ENCODE measurements at places on chromosomes 7 and 10.

DNA sequence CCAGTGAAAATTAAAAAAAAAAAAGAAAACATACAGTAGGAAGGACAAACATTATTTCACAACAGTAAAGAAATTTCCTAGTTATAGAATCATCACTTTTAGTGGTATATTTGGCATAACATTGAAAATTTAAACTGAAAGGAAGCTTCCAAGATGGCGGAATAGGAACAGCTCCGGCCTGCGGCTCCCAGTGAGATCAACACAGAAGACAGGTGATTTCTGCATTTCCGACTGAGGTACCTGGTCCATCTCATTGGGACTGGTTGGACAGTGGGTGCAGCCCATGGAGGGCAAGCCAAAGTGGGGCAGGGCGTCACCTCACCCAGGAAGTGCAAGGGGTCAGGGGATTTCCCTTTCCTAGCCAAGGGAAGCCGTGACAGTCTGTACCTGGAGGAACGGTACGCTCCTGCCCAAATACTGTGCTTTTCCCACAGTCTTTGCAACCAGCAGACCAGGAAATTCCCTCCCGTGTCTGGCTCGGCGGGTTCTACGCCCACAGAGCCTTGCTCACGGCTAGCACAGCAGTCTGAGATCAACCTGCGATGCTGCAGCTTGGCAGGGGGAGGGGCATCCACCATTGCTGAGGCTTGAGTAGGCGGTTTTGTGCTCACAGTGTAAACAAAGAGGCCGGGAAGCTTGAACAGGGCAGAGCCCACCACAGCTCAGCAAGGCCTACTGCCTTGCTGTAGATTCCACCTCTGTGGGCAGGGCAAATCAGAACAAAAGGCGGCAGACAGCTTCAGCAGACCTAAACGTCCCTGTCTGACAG, 19.4 kb downstream of the PON3 start:
- DNase-seq = no peak

GRCh38 chr7:46212425-46213153, 291.5 kb upstream of the IGFBP3 start:
- no peak for DNase-seq

DNA sequence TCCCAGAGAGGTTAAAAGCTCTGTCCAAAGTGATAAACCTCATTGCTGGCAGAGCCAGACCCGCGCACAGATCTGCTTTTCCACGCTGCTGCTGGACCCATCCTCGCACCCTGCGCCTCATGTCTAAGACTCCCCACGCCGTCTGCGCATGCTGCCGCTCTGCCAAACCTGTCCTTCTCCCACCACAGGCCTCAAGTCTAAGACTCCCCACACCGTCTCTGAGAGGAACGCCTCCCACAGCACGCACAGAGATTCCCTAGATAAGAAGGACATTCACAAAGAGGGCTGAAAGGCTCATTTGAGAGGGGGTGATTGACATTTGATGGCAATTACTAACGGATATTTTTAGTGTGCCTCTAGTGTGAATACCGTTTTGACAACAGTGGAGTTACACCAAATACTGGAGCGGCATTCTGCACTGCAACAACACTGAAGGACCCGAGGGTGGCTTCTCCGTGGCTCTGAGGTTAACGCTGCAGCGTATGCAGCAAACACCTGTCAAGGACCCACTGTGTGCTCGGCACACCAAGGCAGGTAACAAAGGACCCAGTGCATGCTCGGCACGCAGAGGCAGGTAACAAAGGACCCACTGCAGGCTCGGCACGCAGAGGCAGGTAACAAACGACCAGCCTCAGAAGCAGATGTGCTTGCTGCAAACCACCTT, 231.4 kb downstream of the DNAJB6 start:
- no peak for DNase-seq

DNA sequence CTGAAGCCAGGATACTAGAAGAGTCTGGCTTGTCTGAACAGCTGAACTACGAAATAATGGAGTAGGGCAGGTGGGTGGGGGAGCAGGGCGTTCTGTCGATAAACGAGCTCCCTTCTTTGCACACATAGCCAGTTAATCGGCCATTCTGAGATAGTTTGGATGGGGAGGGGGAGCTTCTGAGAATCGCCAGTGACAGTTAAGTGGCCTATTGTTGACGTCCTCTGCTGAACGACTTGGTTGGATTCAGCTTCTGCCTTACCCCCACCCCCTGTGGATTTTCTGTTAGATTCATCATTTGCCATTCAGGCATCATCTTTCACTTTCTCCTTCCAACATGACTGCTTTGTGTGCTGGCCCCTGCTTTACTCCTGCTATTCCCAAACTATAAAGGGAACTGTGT, 520 bp downstream of the CPA5 start:
- no peak for DNase-seq

DNA sequence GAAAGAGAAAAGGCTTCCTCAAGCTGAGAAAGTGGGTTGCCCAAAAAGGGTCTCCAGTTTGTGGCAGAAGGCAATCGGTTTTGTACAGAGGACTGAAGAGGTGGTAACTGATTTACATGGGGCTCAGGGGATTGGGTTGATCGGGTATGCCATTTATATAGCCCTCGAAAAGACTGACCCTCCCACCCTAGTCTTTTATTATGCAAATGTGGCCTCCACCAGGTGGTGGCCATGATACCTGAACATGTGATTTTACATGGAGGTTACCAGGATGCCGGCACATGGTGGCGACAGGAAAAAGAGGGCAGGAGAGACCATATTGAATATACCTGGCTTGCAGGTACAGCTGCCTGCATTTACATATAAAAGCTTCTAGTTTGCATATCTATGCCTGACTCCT, 36.7 kb downstream of the ATE1 start:
- DNase-seq = no peak

DNA sequence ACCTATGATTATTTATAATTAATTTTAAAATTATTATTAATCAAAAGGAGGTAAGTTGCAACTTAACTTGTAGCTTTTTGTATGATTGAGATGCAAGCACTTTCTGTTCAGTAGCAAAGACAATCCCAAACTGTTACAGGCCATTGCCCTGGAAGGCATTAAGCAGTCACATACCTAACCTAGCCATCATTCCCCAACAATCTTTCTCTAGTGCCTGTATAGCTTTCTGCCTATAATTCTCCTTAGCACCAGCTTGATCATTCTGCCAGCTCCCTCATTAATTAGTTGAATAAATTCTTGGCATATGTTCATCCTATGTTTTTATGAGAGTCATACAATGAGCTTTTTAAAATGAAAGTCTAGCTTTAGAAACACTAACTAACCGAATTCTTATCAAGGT, 178.9 kb upstream of the TMEM106B start:
- DNase-seq = no peak

GRCh38 chr10:31697271-31698180, 231.1 kb downstream of the ARHGAP12 start:
- no peak for DNase-seq

- DNase-seq = no peak
These were observed 86.2 kb upstream of the ABCB5 start for GRCh38 chr7:20529260-20529659.

DNA sequence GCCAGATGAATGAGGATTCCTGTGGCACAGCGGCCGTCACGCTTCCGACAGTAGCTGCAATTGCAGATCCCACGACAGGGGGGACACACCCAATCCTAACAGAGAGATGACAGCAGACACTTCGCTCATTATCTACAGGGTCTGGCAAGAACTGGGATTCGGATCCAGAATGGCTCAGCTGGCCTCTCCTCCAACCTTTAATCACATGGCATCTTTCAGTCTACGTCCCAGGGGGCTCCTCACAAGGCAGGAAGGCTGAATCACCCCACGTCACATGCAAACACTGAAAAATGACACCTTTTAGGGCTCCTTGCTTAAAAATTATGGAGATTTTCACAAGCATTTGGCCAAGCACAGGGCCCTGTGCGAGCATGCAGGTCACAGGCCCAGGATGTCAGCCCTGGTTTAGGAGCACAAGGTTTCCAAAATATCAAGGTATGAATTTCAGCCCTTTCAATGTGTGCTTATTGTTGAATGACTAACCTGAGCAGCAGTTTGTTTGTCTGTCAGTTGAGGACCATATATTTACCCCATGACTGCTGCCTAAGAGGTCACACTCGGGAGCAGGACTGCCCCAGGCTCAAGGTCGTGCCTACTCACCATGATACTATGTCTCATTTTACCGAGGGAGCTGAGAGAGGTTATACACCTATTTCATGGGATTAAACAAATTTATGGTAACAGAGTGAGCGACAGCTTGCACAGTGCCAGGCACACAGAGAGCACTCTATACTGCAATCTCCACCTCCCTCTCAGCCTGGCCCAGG, 42.5 kb downstream of the CDCA7L start:
- DNase-seq = no peak

DNA sequence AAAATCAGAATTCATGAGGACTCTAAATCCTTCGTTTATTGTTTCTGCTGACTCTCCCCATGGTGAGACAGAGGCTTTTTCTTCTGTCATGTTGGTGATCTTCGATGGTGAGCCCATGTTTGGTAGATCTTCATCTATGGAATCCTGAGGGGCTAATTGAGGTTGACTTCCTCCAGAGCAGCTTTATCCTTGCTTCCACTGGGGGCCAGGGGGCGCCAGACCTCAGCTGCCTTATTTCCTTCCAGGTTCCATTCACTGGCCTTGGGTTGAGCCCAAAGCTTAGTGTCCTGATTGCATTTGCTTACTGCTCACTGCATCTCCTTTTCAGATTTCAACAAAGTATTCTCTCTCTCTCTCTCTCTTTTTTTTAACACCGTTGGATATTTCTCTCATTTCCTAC, 80.7 kb downstream of the GCC1 start:
- no peak for DNase-seq

DNA sequence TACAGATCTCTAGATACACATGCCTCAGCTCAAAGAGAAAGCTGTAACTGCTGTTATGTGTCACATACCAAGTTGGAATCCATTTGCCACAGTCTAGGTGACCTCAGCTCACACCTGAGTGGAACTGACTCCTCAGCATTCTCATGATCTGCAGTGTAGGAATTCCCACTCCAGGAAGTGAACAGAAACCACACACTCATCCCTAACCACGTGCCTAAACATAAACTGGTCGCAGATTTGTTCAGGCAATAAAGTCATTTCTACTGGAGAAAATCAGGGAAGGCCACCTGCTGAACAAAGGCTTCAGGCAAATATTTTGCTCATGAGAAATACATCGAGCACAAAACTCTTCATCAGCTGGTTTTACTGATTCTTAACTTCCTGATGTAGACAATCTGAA, 23.0 kb upstream of the ZMYND11 start:
- no peak for DNase-seq

GRCh38 chr7:47932466-47933037, 15.7 kb downstream of the PKD1L1 start:
- no peak for DNase-seq

- no peak for DNase-seq
These were observed 114.9 kb downstream of the IPMK start for GRCh38 chr10:58152673-58153263.

GRCh38 chr7:50119815-50120637, 27.0 kb upstream of the ZPBP start:
- no peak for DNase-seq

DNA sequence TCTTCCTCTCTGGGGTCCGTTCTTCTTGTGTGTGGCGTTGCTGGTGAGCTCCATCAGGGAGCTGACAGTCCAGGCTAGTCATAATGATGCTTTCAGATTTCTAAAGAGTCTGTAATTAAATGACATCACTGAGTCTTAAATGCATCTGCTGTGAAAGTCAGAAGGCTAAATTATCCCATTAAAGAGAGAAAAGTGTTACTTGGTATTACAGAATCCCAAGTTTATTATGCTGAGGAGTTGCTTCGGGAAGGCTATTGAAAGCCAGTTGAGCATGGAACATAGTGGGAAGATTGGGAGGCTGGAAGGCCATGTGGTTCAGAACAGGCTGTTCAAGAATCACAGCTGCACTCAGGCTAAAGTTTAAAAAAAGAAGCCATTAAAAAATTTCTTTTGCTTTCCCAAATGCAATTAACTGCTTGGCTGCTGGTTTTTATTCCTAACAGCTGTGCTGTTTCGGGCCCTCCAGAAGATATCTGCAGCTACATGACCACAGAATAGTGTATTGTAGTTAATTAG, 342.6 kb upstream of the LRGUK start:
- DNase-seq = no peak

GRCh38 chr10:89362929-89363328, 14.9 kb upstream of the IFIT1B start:
- no peak for DNase-seq

DNA sequence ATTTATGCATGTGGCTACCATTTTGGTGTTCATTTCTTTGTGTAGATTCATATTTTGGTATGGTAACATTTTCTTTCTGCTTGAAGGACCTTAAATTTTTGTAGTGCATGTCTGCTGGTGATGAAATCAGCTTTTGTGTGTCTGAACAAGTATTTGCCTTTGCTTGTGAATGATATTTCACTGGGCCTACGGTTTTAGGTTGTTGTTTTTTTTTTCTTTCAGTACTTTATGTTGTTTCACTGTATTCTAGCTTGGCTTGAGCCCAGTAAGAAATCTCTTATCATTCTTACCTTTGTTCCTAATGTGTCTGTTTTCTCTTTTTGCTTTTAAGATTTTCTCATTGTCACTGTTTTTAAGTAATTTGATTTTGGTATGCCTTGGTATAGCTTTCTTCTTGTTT, 31.9 kb downstream of the SAMD8 start:
- no peak for DNase-seq

GRCh38 chr10:124226271-124227054, 133.1 kb upstream of the CHST15 start:
- no peak for DNase-seq

GRCh38 chr7:21916629-21917028, 29.1 kb downstream of the CDCA7L start:
- no peak for DNase-seq

- no peak for DNase-seq
These were observed 321.5 kb upstream of the ZNF32 start for GRCh38 chr10:43970018-43970698.

DNA sequence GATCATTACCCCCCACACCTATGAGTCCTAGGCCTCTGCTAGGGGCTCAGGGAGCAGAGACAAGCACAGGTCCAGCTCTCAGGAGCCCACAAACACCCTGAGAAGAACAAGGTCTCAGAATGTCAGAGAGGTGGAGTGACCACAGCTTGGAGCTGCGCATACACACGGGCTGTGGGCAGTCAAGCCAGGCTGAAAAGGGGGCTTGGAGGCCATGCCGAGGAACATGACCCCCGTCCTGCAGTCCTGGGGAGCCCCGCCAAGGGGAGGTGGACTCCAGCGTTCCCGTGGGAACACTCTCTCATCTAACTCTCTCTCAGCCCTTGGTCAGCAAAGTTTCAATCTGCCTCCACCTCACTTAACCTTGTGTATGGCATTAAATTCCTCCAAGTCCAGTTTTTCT, 7.8 kb upstream of the MMP21 start:
- DNase-seq = no peak

- DNase-seq = no peak
These were observed 61.8 kb downstream of the ADD3 start for GRCh38 chr10:110069502-110069982.

DNA sequence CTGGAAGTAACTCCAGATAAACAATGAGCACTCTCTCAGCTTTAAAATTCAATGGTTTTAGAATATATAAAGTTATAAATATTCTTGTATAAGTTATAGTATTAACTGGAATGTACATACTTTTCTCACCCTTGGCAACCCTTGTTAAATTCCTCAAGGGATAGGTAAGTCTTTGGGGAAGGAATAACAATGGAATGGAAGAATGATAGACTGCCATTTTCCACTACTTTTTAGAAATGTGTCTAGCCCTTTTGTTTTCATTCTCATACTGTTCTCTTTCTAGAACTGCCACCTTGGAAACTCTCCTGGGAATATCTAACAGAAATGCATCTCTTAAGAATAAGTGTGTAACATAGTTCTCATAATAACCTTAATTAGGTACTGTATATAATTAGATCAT, 8.3 kb downstream of the KIF5B start:
- DNase-seq = no peak
